ENCODE measurements at places on chromosomes 6 and 20. TPM values are rescaled to one million over a fixed set of nuclear protein-coding genes. Genes with fewer than 3 reads are reported as not detected.

DNA sequence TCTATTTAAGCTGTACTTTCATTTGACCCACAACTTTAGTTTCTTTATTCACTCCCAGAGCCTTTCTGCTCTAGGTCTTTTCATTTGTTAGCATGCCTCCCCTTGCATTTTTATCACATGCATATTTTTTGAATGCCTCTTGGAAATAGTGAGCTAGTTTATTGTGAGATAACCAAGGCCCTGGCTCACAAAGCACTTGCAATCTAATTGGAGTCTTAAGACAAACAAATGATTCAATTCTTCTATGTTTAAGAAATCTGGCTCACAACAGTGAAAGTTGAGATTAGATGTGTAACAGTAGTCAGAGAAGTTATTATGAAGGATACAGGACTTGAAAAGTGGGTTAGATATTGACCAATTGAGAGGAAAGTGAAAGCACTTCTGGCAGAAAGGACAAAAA lies 173.4 kb downstream of the MOXD1 start:
- DNase-seq, result no peak

GRCh38 chr20:63681609-63682142 lies 14.8 kb upstream of the TNFRSF6B start:
- no peak for DNase-seq

DNA sequence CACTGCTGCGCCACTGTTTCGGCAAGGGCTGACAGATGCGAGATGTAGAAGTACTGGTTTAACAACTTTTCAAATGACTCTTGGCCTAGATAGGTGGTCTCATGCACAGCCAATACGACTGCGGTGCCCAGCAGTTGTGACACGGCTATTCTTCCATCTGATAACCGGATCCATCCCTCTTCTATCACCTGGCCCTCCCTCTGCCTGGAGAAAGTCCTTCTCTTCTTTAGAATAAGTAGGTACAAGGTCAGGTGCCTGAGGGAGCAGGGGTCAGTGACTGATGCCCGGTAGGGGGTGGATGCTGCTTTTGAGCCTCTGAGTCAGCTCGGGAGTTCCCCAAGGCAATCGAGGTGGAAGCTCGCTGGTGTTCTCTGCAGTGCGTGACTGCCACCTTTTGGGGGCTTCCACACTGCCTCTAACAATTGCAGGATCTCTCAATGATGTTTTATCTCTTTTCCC lies 166.8 kb upstream of the GRIK2 start:
- DNase-seq, result no peak

Gene VSTM2L
- total RNA-seq, result 6.9 TPM

Gene HTR1B
- total RNA-seq, result 9.2 TPM

Measured in posterior vena cava (tissue), 2 donors.